ENCODE measurements at places on chromosomes 5 and 9. TPM values are rescaled to one million over a fixed set of nuclear protein-coding genes. Genes with fewer than 3 reads are reported as not detected.

The FOXI1 gene
- not detected for polyA plus RNA-seq

The INSL6 gene
- polyA plus RNA-seq, result not detected

The C7 gene
- 1,201 TPM for polyA plus RNA-seq

The ARHGEF39 gene
- 1.2 TPM for polyA plus RNA-seq

The IL17B gene
- polyA plus RNA-seq, result 2.8 TPM

The RNF145 gene
- polyA plus RNA-seq, result 20.2 TPM

The SH3PXD2B gene
- 37.9 TPM for polyA plus RNA-seq

The KIF4B gene
- not detected for polyA plus RNA-seq

The C5orf58 gene
- 0.80 TPM for polyA plus RNA-seq

The FBP2 gene
- 0.37 TPM for polyA plus RNA-seq
